ENCODE measurements at places on chromosomes 11 and 22.

- DNase-seq = no peak
Observed at GRCh38 chr11:13446444-13446843, 16.6 kb downstream of the BTBD10 start.

DNA sequence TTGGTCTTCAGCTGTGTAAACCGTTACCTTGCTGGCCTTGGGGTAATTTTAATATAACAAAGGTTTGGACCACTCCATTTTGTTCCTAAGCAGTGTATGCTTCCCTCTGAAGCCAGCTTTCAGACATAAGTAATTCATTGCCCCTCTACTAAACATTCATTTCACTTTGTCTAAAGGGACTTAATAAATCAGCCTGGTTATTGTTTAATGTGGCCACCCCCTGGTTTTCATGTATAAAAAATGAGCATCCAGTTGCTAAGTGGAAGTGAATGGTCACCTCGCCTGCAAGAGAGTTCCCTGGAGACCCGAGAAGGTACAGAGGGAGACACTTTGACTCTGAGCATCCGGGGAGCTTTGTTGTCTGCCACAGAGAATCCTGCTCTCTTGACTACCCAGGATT is 3.9 kb downstream of the ABTB2 start:
- no peak for DNase-seq

DNA sequence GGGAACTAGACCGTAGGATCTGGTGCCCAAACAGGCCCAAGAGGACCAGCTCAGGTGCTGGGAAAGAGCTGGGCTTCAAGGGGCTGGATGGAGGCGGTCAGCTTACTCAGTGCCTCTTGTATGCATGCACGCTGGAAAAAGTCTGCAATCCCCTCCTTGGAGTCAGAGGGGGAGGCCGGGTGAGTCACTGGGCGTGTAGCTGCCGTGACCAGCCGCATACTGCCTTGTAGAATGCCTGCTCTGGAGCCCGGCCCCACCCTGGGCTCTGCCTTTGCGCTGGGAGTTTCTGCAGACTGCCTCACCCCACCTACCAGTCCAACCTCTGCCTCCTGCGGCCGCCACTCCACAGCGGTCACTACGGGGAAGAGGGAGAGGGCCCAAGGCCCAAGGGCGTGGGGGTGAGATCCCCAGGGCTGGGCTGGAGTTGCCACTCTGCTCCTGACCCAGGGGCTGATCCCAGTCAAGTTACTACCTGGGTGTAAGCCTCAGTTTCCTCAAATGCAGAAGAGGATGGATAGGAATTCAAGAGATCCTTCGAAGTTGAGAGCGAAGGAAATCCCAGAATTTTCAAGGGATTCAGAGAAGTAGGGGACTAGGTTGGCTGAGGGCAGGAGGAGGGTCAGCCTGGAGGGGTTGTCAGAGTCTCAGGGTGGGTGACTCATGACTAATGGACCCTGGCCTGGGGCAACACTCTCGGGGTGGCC is 4.2 kb downstream of the MRGPRF start:
- DNase-seq = peak; percentile 85

DNA sequence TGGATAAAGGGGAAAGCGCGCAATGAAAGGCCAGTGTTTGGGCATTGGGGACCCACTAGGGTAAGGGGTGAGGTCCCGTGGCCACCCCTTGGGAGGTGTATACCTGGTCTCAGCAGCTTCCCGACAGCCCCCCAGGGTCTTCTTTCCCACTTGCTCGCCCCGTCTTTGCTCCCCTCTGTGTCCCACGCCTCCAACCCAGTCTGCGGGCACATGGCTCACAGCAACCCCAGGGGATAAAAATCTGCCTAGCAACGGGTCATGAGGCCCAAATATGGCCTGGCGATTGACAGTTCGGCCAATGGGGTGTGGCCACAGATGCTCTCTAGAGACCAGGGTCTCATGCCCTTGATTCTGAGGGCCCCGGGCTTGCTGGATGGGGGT is 41.6 kb downstream of the AHNAK start:
- DNase-seq = no peak

DNA sequence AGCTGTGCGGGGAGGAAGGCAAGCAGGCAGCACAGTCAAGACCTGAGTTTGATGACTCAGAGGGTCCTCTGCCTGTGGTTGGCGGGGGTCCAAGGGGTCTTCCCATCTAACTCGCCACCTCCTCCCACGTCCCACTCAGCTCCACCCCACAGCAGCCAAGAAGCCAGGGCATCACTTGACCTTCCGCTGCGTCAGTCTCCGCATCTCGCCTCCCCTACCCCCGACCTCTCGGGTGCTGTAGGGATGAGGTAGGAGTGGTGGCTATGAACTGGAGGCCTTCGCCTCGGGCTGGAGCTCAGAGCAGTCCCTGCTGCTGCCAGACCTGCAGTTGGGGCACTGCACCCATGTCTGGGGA is 90.6 kb downstream of the CDKN1C start:
- no peak for DNase-seq

- no peak for DNase-seq
Observed at GRCh38 chr11:22800482-22800881, 29.1 kb downstream of the SVIP start.

- DNase-seq = no peak
Observed at GRCh38 chr22:46758867-46759290, 3.6 kb upstream of the TBC1D22A start.

- no peak for DNase-seq
Observed at GRCh38 chr11:123286761-123287160, 91.7 kb upstream of the CLMP start.

GRCh38 chr22:38165922-38166593 is 15.6 kb downstream of the PLA2G6 start:
- no peak for DNase-seq

DNA sequence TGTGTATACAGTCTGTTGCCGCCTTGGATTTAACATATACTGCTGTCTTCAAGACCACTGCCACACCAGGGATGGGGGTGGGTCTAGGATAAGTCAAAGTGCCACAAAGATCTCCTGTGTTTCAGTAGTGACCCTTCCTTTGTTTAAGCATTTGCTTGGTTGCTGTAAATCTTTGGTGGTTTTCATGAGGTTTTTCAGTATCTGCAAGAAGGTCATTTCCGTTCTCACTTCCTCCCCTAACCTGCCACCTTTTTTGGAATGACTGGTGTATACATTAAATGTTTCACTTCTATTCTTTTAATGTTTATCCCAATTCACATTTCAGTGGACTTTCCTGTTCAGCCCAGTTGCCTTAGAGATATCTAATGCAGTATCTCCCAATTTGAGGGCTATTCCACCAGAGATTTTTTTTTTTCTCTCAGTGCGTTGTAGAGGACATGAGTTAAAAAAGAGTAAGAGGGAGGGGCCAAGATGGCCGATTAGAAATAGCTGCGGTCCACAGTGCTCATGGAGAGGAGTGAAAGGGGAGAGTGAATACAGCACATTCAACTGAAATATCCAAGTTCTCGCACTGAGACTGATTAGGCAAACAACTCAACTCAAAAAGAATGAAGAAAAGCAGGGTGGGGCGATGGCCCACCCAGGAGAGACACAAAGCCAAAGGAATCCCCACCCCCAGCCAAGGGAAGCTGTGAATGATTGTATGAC is 43.2 kb downstream of the USP47 start:
- DNase-seq = no peak

DNA sequence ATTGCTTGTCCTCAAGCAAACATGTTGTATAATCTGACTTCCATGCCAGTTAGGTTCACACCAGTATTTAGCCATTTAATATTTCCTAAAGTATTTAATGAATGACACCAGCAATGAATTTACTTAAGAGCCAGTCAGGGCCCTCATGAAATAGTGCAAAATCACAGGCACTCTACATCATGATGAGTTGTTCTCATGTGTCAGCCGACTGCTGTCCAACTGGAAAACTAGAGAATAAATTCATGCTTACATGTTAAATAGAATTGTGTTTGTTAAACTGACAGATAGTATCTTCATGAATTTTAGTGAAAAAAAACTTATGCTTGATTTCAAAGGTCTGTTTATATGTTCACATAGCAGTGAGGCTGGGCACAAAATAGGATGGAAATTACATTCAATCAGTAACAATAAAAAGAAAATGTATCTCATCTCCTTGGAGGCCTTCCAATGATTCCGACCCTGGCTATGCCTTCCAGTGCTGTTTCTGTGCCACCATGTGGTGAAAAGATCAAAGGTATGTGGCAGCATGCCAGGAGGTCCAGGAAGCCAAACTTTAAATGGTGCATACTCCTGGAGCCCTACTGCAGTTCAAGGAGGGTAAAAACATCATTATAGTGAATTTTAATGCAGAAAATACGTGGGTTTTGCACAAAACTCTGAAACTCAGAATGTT is 45.2 kb downstream of the CTSC start:
- no peak for DNase-seq

- peak; percentile 59 for DNase-seq
Observed at GRCh38 chr11:69587454-69588090, 53.4 kb upstream of the CCND1 start.

GRCh38 chr11:61693922-61694601 is 13.9 kb downstream of the DAGLA start:
- no peak for DNase-seq

DNA sequence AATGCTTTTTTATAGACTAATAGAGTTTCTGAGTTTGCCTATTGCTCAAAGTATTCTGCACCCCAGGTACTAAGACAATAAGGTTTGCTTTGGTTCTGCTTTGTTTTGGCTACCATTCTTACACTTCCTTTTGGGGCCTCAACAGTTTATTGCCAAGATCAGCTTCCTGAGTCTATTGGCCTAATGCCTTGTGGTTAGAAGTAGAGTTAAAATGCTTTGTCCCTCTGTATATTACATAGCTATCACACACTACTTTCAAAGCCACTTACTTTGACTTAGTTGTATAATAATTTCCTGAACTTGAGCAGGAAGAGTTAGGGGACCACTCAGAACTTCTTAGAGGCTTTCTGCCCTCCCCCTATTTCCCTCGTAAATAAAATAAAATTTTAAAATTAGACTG is 96.5 kb downstream of the DLG2 start:
- no peak for DNase-seq

- no peak for DNase-seq
Observed at GRCh38 chr11:880447-880846, 30.2 kb downstream of the CHID1 start.

DNA sequence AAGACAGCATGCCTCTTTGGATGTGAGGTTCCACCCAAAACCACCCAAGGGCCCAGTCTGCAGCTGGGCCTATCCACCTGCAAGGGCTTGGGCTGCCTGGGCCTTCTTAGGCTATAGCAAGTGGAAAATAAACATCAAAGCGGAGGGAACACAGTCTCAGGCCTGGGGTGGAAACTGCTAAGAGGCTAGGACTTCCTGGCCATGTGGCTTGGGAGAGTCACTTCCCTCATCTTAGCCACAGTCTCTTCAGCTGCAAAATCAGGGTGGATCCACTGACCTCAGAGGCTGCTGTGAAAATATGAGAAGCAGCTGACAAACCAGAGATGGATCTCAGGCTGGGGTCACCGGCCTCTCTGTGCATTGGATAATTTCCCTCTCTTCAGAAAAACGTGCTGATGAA is 30.6 kb upstream of the TFIP11 start:
- no peak for DNase-seq

GRCh38 chr11:3169255-3170043 is 4.3 kb upstream of the OSBPL5 start:
- no peak for DNase-seq

DNA sequence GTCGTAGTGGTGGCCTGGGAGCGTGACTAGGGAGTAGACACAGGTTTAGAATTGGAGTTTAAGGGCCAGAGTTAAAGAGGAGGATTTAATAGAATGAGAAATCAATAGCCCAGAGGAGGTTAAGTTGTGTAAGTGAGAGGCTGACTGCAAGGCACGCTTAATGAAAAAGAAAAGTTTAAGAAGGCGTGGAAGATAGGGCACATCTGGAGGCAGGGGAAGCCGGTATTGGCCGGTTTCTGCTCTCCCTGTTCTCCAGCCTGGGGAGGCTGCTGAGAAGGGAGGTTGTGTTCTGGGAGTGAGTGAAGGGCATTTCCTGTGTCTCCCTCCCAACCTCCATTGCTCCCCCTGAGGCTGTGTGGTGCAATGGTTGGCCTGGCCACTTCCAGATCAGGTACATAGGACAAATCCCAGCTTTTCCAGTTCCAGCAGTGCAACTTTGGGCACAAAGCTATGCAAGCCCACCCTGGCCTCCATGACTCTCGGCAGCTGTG is 6.3 kb downstream of the GRIK4 start:
- DNase-seq = no peak

DNA sequence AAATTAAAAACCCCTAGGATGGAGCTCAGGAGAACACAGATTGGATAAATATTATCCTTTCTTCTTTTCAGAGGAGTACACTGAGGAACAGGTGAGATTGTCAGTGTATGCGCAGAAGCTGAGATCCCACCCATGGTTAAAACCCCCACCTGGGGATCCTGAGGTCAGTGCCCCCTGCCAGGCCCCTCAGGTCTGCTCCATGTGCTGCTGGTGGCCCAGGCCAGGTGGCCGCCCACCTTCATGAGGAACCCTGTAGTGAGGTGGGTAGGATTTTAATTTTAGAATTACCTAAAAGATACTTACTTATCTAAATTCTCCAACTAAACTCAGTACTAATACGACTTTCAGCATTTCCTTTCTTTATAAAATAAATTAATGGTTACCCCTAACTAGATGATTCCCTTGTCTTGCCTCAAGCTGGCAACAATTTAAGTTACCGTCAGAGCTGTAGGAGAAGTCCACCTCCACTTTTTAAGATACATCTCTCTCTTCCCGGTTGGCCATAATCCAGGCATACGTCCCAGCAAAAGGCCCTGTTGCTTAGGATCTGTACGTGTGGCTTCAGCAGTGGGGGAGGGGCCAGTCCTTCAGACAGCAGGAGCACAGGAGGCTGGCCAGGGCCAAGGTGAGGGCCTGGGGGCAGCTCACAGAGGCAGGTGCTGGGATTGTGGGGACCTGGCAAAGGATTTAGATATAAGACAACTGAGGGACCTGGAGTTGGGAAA is 61.5 kb upstream of the PITPNB start:
- no peak for DNase-seq

DNA sequence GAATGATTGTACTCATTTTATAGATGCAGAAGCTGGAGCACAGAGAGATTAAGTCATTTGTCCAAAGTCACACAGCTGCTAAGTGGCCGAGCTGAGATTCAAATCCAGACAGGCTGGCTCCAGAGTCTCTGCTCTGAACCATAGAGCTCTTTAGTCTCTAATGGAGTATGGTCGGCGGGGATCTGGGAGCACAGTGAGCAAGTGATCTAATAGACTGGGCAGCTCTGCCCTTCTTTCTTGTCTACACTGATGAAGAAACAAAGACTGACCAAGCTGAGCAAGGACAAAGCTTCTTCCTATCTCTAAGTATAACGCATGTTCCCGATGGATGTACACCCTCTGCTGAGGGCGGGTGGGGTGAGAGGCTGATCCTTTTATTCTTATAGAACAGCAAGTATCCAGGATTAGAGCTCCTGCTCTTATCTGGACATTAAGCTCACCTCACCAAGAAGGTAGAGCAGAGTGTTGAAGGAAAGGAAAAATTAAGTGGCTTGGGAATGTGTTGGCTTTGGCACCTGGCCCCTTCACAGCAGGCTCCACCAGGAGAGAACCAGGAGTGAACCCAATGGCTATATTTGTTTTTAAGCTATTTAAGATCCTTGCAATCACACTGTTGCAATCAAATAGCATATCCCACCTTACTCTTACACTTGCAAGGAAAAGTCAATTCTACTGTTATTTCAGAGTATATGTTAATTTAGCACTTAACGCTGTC is 68.7 kb downstream of the ETS1 start:
- DNase-seq = no peak

GRCh38 chr22:45600790-45601730 is 70.6 kb upstream of the ATXN10 start:
- DNase-seq = no peak

- DNase-seq = no peak
Observed at GRCh38 chr11:98701541-98701940, 319.2 kb upstream of the CNTN5 start.

GRCh38 chr11:45045683-45046471 is 95.2 kb upstream of the TP53I11 start:
- DNase-seq = no peak

Measured in HFF-Myc (cell line).